NK-92 treated with Interleukin-12 subunit alpha and Interleukin-12 subunit beta, amount 100 ng/mL, for 24 hours (cell line): ENCODE measurements at places on chromosomes 11 and 22.
A peak's percentile ranks its signal among the peaks of the same experiment; 100 is the strongest.

GRCh38 chr11:19954899-19955298 lies 205.4 kb downstream of the DBX1 start:
- DNase-seq = no peak

GRCh38 chr11:110376711-110377324 lies 52.9 kb upstream of the FDX1 start:
- no peak for DNase-seq

GRCh38 chr22:27148886-27149470 lies 491.6 kb downstream of the MIAT start:
- DNase-seq = no peak

GRCh38 chr22:23384431-23384830 lies 195.7 kb downstream of the IGLL1 start:
- no peak for DNase-seq

- DNase-seq = peak; percentile 66
Measured at GRCh38 chr11:124800226-124800929, at the start of gene MSANTD2. Gene MSANTD2, minus strand, starts transcription at chr11:124800406. Its CDS starts 26 bp downstream, at chr11:124800380.

DNA sequence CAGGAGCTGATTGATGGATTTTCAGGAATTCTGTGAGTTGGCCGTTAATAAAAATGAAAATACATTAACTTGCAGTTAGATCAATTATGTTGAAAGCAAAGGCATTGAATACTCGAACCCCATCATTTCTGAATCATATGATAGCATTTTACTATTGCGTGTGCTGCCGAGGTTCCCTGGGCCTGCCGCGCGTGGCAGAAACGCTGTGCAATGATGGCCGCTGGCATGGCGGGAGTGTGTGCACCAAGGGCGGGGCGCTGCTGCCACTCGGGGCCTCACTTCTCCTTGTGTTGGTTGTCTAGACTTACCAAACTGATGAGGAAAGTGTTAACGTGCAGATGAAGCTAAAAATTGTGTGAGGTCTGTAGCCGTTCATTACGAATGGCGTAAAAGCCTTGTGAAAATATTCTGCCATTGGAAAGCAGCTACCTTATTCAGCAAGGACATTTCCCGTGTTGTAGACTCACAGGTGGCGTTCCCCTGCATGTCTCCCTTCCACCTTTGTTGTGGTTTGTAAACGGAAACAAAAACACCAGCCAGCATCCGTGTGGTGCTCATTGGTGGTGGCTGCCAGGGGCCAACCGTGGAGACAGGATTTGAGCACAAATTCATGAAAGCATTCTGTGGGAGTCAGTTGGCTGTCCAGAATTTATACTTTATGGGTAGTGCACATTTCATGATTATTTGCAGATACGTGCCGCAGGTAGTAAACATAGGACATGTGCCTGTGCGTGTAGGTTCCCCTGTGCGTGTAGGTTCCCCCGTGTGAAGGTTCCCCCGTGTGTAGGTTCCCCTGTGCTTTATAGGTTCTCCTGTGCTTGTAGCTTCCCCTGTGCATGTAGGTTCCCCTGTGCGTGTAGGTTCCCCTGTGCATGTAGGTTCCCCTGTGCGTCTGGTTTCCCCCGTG lies 5.9 kb upstream of the GRAMD4 start:
- no peak for DNase-seq

GRCh38 chr11:125465255-125465654 lies 30.8 kb downstream of the FEZ1 start:
- DNase-seq = no peak

GRCh38 chr11:665704-666281 lies 28.7 kb downstream of the DRD4 start:
- no peak for DNase-seq

DNA sequence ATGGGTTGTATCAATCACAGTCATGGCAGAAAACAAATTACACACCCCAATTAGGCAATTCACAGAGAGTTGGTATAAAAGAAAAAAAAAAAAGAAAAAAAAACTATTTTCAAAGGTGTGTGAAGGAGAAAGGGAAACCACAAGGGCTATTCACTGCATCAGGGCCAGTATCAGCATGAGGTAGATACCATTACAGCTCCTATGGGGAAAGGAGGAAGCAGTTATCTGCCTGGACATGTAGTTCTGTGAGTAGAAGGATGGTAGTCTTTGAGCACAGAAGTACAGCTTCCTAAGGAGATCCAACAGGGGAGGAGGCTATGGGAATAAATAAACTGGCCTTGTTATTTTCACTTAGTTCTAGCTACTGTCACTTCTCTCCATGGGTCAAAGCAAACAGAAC lies 746.1 kb downstream of the LUZP2 start:
- no peak for DNase-seq

DNA sequence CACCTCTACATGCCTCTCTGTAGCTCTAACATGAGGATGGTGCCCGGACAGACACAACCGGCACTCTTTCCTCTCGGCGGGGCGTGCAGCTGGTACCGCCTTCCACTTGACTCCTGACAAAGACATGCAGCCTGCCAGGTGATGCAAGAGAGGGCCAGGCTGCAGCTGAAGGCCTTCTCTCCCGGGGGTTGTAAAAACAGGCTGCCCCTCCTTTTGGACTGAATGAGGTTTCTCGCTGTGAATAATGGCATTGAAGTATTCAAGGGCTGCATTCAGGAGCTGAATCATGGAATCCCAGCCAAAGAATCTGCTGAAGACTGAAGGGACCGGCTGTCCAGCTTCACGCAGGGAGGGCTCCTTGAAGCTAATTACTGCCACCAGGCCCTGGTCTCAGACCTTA lies 110.9 kb downstream of the GALNT18 start:
- no peak for DNase-seq

DNA sequence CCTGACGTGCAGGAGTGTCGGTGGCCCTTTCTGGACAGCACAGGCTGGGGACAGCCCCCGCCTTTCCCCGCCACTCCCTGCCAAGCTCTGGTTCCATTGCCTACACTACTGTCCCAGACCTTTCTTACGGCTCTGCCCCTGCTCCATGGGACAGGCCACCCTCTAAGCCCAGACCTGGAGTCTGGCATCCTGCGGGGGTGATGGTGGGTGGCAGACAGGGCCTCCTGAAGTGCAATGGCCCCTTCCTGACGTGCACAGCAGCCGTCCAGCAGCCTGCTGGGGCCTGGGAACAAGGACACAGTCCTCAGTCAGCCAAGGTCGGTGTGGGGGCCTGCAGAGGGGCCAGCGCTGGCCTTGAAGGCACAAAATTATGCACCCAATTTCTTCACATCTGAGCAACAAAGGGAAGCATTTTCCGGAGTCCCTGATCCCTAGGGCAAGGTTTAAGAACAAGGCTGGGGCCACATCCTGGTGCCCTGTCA lies 79.7 kb upstream of the KCNQ1OT1 start:
- DNase-seq = no peak

- no peak for DNase-seq
Measured at GRCh38 chr11:102447193-102447592, 5.4 kb downstream of the TMEM123 start.

GRCh38 chr11:72203163-72203562 lies 11.2 kb downstream of the FOLR1 start:
- no peak for DNase-seq

DNA sequence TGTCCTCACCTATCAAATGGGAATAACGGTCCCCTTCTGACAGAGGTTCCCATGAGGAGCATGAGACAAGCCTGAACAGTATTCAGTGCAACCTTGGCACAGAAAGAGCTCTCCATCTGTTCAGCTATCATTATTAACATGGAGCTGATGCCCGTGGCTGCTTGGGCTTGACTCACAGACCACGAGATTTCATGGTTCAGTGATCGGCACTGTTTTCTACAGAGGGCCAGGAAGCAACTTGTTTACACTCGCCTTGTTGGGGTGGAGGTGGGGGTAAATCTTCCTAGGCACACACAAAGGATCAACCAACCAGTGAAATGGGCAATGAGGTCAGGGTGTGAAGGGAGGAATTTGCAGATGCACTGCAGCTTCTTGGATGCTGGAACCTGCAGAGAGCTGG lies 88.2 kb downstream of the CWC15 start:
- DNase-seq = no peak

DNA sequence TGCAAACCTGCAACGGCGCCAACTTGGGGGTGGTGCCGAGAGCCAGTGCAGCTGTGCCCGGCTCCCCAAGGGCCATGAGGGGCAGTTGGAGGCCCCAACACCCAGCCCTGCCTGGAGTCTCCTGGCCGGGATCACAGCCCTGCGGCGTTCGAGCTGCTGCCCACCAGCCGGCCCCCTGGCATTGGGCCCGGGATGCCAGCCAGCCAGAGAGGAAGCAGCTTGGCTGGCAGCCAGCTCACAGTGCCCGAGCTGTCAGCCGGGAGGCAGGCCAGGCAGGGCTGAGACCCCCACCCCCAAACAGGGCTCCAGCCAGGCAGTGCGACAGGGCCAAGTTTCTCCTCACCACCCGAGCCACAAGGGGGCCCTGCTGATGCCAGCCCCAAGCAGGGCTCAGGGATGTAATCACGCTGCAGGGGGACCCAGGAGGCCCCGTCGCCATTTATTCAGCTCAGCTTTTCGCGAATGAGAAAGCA lies 26.0 kb upstream of the TCF20 start:
- no peak for DNase-seq

- DNase-seq = no peak
Measured at GRCh38 chr11:119181677-119182412, 3.4 kb upstream of the NHERF4 start.

GRCh38 chr22:30040499-30041260 lies 39.6 kb upstream of the HORMAD2 start:
- no peak for DNase-seq

GRCh38 chr11:102430158-102430836 lies 22.3 kb downstream of the TMEM123 start:
- DNase-seq = no peak

DNA sequence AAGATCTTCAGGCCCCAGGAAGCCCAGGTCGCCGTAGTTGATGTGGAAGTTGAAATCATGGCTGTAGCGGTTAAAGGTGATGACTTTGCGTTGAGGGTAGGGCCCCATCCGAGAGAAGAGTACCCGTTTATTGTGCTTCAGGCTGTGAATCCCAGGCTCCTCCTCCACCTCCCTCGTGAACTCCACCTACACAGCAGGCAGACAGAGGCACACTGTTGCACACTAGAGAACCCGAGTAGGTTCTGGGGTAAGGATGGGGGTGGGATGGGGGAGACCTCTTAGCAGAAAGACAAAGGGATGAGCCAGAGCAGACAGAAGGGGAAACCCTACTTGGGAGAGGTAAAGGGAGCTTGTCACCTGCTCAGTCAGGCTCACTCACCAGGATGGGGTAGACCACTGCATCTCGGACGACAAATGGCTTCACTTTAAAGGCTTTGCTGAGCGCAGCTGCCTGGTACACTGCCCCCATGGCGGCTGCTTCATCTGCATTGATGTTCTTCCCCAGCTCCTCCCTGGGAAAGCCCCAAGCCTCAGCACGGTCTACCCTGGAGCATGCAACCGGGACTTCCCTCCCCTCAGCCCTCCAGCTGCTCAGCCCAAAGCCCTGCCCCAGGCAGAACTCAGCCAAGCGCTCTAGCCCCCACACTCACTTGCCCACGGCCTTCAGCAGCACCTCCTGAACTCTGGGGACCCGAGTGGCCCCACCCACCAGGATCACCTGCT lies 5.4 kb downstream of the HYOU1 start:
- DNase-seq = no peak

DNA sequence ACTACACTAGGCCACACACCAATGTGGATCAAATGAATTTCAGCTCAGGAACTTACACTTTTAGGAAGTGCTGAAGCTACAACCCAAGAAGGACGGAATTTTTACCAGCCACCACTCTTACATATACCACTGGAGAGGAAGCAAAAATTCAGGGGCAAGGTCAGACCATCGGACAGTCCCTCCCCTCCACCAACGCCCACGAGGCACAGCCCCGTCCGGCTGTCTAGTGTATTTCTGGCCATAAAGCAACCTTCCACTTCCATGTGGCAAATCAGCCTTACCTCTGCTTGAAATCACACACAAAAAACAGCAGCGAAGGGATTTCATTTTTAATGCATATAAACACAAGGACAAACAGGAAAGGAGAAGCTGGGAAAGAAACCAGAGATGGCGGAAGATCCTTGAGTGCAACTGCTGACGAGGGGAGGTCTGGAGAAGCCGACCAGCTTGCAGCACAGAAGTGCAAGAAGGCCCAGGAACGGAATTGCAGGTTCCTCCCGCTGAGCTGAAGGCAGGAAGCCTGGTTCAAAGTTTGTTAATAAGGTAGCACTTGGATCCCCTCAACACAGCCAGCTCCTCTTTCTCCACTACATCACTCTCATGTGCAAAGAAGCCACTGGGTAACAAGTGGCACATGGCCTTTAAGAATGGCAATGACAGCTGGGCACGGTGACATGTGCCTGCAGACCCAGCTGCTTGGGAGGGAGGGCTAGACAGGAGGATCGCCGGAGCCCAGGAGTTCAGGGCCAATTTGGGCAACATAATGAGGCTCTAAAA lies 71.5 kb downstream of the SHANK2 start:
- no peak for DNase-seq

- DNase-seq = no peak
Measured at GRCh38 chr11:70422692-70423522, 24.6 kb downstream of the CTTN start.

GRCh38 chr11:72436661-72437060 lies 2.3 kb upstream of the CLPB start:
- DNase-seq = no peak

- no peak for DNase-seq
Measured at GRCh38 chr22:22166941-22167713, 77.5 kb upstream of the VPREB1 start.

DNA sequence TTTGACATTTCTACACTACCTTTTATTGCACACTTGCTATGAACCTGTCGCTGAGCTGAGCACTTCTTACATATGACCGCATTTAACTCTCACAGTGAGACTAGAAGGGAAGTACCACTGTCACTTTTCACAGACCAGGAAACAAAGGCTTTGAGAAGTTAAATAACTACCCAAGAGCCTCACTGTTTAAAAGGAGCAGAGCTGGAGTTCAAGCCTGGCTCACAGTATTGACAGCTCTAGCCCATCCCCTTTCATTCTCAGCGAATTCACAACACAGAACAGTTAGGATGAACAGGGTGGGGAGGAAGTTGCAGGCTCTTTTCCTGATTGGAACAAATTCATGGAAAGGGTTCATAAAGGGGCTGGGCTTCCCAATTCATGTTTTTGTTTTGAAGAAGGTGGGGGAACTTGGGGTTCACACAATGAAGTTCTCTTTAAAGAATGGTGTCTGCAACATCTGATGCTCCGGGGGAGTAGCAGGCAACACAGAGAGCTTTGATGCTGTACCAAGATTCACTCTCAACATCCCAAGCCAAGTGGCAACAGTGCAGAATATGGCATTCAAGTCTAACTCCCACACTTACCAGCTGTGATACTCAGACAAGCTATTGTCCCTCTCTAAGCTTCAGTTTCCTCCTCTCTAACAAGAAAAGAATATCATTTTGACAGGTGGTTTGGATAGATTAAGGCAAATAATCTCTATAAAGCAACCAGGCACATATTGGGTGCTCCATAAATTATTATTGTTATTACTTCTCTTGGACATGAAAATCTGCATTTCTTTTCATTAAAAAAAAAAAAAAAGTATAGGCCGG lies 17.2 kb downstream of the SCGB1A1 start:
- no peak for DNase-seq
